ENCODE measurements at places on chromosomes 7 and 10. TPM values are rescaled to one million over a fixed set of nuclear protein-coding genes. Genes with fewer than 3 reads are reported as not detected.

GRCh38 chr7:41217306-41217705 lies 485.6 kb downstream of the INHBA start:
- DNase-seq: no peak

- DNase-seq: no peak
Measured at GRCh38 chr7:106982415-106982814, 62.1 kb upstream of the PRKAR2B start.

DNA sequence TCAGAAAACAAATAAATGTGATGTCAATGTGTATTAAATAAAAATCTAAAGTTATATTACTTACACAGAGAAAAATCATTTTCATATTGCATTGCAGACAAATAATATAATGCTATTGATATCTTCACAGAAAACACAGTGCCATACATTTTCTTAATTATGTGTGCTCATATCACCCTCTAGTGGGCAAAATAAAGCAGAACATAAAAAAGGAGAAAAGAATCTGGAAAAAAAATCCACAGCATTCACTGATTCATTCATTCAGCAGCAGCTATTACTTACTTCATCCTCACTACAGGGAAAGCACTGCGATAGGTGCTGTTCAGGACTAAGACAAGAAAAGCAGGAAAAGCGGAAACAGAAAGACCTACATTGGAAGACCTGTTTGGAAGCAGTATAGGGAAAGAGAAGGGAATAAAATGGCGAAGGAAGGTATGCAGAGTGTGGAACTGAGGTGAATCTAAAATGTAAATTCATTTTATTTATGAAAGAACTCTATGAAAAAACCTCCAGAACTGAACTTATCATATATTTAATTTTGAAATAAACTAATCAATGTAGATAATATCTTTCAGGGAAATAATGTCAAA lies 73.2 kb downstream of the POT1 start:
- no peak for DNase-seq

OR9A2 gene
- not detected for total RNA-seq

PDK4 gene
- total RNA-seq: 27.8 TPM
